CD4-positive, alpha-beta T cell treated with Interleukin-21 for 1 hour (primary cell): ENCODE measurements at places on chromosomes 6 and 20.
A peak's percentile ranks its signal among the peaks of the same experiment; 100 is the strongest.

GRCh38 chr20:38139977-38140753 lies 24.9 kb downstream of the TGM2 start:
- no peak for DNase-seq

DNA sequence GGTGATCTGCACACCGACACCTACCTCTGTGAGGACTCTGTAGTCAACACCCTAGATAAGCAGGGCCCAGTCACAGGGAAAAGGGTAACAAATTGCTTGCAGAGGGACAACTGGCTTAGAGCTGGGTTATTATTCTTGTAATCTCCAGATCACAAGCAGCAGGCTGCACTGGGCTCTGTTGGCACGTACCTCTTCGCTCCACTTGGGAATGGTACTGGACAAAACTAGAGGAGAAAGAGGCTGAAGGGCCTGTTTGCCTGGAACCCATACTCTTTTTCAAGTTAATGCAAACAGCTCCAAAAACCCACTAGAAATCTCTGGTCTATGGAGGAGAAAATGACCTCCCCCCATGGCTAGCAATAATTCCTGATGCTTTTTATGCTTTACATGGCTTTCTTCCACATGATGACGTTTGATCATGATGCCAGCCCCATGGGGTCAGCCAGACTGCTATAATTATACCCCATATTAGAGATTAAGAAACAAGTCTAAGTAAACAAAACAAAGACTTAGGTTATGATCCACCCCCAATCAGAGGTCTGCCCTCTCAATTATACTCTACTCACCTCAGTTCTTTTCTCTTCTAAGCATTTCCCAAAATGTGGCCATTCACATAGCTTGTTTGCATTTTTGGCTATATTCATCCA lies 190.0 kb downstream of the UNC5CL start:
- DNase-seq, result no peak

- no peak for DNase-seq
Measured at GRCh38 chr6:47262231-47262630, 47.5 kb downstream of the TNFRSF21 start.

DNA sequence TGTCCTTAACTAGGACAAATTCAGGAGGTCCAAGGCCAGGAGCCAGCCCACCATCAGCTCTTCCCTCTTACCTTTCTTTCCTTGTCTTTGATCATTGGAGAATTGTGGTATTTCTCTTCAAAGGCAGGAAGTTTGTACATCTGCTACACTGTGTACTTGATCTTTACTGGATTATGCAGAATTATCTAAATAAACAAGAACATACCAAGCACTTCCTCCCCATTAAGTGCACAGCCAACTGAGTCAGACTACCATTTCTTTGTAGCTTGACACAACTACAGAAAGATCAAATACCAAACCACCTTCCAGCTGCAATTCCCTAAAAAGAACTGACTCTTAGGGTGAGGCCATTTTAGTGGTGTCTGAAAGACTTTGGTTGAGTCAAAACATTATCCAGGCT lies 195.1 kb downstream of the HDGFL1 start:
- no peak for DNase-seq

DNA sequence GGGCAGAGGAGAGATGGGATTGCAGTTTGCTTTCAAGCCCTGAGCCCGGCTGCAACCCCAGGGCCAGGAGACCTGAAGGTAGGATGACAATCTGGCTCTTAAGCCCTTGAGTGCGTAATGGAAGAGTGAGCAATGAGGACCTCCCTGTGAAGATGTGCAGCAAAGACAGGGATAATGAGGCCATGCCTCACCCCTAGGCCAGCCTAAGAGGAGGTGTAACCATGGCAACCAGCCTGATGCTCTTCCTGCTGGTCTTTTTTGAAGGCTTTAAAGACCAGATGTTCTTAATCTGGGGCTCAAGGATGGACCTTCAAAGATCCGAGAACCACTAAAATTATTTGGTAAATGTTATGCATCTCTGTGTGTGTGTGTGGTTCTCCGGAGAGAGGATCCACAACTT lies 8.2 kb downstream of the ARHGAP40 start:
- DNase-seq, result no peak

DNA sequence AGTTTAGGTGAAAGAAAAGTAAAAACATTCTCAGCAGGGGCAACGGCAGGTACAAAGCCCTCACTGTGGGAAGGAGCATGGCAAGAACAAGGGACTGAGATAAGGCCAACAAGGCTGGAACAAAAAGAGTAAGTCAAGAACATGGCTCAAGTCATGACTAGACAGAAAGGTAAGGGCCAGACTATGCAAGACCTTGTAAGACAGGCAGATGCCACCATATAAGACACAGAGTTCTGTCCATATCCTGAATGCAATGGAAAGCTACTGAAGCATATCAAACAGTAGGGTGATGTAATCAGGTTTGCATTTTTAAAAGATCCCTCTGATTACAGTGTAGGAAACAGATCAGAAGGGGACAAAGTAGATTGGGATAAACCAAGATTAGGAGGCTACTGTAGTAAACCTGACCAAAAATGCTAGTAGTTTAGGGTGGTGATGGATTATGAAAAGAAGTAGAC lies 5.5 kb downstream of the REV3L start:
- DNase-seq, result no peak

DNA sequence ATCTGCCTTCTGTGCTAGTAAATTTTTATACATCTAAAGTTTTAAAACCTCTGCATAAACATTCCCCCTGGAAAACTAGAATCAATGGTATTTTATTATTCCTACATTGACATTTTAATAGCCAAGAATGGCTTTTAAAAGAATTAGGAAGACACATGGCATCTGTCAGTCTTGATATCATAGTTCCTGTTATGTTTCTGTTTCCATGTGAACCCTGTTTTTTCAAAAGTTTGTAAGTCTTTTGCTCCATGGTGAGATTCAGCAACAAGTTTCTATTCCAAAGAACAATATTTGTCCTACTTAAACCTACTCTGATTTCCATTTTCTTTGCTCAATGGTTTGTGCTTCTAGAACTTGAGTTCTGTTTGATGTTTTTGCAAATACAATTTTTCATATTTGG lies 95.2 kb downstream of the PLEKHG1 start:
- no peak for DNase-seq

GRCh38 chr20:57262301-57262700 lies 4.1 kb downstream of the BMP7 start:
- no peak for DNase-seq

- DNase-seq, result no peak
Measured at GRCh38 chr6:37741757-37742400, 44.2 kb upstream of the MDGA1 start.

GRCh38 chr6:159170999-159171712 lies 2.0 kb downstream of the FNDC1 start:
- no peak for DNase-seq

DNA sequence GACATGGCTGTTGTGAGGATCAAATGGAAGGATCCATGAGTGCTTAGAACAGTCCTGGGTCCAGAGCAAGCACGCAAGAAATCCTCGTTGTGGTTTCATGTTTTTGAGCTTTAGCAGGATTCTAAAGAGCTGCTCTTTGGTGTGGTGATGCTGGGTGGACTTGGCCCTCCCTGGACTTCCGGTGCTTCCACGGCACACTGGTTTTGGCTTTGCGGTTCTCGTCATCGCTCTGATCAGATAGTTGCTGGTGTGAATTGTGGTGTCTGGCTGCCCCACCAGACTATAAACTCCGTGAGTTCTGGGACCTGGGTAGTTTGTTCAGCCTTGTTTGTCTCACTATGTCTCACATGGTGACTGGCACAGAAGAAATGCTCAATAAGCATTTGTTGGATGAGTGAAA lies 3.3 kb downstream of the HNF4A start:
- no peak for DNase-seq

DNA sequence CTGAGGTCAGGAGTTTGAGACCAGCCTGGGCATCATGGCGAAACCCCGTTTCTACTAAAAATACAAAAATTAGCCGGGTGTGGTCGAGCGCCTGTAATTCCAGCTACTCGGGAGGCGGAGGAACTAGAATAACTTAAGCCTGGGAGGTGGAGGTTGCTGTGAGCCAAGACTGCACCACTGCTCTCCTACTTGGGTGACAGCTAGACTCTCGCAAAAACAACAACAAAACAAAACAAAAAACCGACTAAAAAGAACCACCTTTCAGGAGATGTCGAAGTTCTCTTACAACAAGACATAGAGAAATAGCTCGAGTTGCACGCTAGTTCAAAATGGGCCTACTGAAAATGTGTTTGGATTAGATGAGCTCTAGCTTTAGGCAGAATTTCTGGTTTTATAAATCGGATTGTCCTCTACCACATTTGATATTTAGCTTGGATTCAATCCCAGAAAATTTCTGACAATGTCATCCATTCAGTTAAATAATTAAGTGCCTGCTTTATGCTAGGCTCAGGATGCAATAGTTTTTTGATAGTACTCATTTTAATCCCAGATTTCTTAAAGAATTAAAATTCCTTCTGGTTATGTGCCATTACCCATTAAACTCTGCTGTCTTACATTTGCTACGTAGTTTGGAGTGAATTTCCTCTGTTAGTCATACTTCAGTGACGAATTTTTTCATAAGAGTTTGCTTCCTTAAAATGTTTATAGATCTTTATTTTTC lies 137.5 kb upstream of the SHLD1 start:
- no peak for DNase-seq

DNA sequence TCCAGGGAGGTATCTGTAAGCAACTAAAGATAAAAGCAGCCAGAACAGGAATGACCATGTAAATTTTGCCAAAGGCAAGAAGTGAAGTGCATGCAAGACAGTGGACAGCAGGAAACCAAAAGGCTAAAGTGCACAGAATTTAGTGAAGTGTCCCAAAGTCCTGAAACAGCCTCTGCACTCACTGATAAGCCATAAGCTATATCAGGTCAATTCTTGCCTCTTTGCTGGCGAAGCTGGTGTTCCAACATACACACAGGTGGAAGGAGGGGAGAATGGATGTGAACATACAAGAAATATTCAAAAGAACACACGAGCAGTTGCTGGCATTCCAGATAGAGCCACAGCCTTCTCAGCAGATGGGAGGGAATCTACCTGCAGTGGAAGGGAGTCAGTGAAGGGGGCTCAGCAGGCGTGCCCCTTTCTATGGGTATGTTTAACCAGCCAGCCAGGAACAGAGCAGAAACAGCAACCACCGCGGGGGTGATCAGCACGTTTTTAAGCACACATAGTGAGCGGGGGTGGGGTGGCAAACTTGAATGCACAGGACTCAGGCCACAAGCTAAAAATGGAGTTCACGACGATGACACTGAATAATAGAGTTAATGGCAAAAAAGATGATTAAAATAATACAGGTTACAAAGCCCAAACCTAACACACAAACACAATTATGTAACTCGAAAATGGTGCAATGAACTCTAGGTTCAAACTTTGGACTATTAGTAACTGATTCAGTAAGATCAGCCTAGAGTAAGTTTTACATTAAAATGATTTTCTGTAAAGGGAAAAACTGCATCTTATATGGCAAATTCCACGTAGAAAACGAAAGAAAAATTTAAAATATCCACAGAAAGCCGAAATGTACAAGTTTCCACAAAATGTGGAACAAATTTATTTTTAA lies 1.2 kb downstream of the ECI2 start:
- peak; percentile 16 for DNase-seq

- DNase-seq, result no peak
Measured at GRCh38 chr6:92404281-92404680, 1015.1 kb downstream of the EPHA7 start.

DNA sequence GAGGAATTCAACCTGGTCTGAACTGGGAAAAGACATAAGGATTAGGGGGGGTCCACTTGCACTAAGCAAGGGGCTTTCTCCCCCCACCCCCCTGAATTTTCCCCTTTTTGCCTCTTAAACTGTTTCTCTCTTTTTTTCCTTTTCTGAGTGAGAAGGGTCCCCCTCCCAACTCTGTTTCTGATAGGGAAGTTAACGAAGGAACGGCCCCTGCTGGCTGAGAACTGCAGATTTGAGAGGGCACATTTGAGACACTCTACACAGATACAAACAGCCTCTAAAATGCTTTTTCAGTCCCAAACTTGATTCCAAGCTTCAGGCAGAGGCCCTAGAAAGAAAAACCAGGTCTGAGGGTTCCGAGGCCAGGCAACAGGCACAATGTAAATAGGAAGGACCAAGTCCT lies 91.7 kb downstream of the JARID2 start:
- no peak for DNase-seq

DNA sequence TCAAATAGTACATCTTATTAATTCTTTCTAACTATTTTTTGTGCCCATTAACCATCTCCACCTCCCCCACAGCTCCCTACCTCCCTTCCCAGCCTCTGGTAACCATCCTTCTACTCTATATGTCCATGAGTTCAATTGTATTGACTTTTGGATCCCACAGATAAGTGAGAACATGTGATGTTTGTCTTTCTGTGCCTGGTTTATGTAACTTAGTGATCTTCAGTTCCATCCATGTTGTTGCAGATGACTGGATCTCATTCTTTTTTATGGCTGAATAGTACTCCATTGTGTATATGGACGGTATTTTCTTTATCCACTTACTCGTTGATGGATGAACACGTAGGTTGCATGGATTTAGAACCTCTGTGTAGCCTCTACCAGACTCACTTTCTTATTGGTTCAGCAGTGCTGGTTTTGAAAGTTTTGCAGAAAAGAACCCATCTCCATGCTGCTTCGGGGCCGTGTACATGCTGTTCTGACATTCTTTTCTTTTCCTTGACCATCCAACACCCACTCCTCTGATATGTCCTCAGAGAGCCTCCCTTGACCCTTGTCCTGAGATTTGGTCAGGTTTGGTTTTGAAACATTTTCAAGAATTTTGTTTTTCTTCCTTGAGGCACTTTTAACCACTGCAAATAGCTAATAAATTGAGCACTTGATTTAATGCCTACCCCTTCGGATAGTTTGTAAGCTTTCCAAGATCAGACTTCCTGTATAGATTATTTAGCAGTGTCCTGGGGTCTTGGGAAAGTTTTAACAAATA lies 231.2 kb upstream of the ZFP64 start:
- no peak for DNase-seq

DNA sequence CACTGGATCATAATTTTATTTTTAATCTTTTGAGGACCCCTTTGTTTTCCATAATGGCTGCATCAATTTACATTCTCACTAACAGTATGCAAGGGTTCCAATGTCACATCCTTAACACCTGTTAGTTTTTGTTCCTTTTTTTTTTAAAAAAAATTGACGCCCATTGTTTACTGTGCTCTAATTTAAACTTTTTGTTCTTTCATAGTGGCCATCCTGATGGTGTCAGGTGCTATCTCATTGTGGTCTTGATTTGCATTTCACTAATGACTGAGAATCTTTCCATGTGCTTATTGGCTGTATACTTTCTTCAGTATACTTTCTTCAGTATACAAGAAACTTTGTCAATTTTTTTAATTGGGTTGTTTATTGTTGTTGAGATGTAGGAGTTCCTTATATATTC lies 347.0 kb downstream of the RNGTT start:
- no peak for DNase-seq

DNA sequence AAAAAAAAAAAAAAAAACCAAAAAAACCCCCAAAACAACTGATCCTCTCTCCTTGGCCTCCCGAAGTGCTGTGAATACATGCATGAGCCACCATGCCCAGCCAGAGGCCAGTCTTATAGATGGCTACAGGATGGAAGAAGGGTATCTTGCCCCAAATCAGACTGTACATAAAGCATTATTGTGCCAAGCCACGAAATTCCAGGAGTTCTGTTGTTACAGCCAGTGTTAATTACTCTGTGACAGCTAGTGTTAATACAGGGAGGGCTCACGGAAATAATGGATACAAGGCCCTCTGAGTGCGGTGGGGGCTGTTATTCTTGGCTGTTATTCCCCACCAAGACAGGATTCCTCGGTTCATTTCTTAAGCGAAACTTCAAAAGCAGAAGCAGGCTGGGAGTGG lies 1.4 kb upstream of the CLPSL2 start:
- no peak for DNase-seq
